Right renal cortex interstitium (tissue), 3 donors: ENCODE measurements at places on chromosomes 16 and 17.

- DNase-seq = no peak
Measured at GRCh38 chr17:64061178-64061898, 40.9 kb upstream of the ICAM2 start.

GRCh38 chr16:22353191-22353919 is 21.1 kb downstream of the CDR2 start:
- DNase-seq = no peak

- DNase-seq = no peak
Measured at GRCh38 chr17:48498164-48498850, 32.5 kb downstream of the HOXB1 start.

DNA sequence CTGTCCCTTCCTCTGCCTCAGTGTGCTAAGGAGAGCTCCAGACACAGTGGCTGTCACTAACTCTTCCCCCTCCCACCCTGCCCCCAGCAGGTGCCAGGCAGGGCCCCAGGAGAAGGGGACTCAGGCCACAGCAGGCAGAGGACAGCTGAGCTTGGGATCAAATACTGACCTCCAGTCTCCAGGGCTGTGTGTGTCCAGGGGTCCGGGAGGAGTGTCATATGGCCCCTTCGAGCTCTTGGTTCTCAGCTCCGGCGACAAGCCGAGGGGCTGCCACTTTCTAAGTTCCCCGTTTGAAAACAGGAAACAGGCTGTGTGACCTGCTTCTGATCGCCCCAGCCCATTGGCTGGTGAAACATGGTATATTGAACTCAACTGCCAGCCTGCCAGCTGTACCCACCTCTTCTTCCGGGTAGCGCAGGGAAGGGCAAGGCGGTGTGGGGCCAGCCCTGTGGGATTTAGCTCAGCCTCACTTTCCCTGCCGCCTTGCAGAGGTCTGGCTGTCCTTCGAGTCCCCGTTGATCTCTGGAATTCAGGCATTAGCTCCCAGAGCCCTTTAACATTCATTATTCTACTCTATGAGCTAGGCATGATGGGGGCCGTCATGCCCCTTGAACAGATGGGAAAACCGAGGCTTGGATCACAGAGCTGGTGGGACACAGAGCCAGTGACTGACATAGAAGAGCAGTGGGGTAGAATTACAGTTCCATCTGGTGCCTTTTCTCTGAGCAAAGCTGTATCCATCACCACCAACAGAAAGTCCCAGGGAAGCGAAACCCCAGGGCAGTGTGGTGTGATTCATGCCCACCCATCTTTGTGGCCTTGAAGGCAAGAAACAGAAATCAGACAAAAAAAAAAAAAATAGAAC is at the start of gene SNX20:
Gene SNX20 (minus strand): TSS at position 292 of the 865 bp plus-strand sequence. CDS start 3,786 bp downstream, outside the sequence.
- DNase-seq = no peak

GRCh38 chr16:4067262-4068001 is 48.8 kb downstream of the ADCY9 start:
- no peak for DNase-seq

- DNase-seq = no peak
Measured at GRCh38 chr17:78679495-78680395, 102.3 kb downstream of the CYTH1 start.

DNA sequence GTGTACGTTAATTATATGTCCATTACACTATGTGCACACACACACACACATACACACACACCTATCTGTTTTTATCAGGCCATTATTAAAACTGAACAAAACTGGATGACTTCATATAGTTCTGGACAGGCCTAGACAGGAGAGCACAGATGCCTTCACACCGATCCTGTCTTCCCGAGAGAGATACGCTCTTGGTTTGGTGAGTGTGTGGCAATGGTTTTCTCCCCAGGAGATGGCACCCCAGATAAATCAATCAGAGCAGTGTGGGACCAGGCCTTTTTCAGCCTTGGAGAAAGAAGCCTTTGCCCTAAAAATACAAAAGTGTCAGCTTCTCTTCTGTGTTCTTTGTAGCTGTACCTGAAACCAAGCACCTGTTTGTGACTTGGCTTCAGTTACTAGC is 83.7 kb downstream of the CPPED1 start:
- no peak for DNase-seq

GRCh38 chr16:51696376-51696775 is 545.3 kb upstream of the SALL1 start:
- no peak for DNase-seq

DNA sequence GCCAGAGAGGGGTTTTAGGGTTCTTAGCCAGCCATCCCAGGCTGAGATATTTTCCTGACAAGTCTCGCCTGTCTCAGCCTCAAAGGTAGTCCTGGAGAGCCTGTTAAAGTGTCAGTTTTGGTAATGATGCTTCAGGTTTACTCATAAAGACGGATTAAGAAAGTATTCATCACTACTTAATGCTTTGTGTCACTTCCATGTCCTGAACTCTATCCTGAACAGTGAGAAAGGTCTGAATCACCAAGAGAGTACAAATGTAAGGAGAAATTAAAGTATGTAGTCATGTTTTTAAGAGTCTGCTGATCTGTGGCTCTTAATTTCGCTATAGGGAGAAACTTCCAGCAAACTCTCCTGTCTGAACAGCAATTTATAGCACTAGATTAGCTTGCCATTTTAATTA is 14.0 kb downstream of the RPGRIP1L start:
- DNase-seq = no peak

GRCh38 chr16:30335598-30336474 is 19.3 kb downstream of the CD2BP2 start:
- no peak for DNase-seq

DNA sequence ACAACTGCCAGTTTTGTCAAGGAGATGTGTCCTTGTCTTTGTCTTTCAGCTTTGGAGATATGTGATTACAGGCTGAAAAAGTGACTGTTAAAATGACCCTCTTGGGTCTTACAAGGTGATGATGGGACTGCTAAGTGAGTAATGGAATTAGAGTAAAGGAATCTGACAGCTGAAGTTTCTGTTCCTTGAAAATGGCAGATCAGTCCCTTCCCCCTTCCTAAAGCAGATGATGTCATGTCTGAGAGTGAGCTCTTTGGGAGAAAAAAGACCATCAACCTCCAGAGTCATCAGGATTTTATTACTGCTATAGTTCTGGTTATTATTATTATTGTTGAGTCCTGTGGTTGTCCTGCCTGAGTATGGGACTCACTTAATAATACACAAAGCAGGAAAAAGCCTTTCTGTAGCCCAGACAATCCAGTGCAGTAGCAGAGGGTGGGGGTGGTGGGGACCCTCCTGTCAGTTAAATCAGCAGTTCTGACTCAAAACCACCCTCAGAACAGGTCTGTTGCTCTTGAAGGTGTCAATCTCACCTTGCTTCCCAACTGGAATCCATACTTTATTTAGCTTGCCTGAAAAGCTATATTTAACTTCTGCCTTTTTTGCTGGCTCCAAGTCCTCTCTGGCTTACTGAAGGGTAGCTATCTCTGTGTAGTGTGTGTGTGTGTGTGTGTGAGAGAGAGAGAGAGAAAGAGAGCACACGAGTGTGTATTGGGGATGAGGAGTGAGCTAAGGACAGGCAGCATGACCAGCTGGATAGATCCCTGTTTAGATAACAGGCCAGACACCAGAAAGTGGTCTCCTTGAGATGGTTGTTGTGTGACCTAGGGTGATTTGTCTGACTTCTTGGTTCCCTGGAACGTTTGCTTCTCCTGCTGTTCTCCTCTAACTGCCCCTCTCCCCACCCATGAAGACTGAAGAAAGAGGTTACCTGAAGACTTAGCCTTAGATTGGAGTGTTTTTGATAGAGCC is 4.9 kb downstream of the HROB start:
- DNase-seq = no peak

- no peak for DNase-seq
Measured at GRCh38 chr17:29107084-29107483, 64.1 kb downstream of the PIPOX start.

- no peak for DNase-seq
Measured at GRCh38 chr17:40311575-40311974, 2.6 kb downstream of the RARA start.

GRCh38 chr17:79005063-79005861 is 4.3 kb downstream of the CANT1 start:
- no peak for DNase-seq

- DNase-seq = no peak
Measured at GRCh38 chr17:57377094-57377493, 120.8 kb downstream of the MSI2 start.

- no peak for DNase-seq
Measured at GRCh38 chr16:27246439-27246838, 22.1 kb downstream of the NSMCE1 start.

DNA sequence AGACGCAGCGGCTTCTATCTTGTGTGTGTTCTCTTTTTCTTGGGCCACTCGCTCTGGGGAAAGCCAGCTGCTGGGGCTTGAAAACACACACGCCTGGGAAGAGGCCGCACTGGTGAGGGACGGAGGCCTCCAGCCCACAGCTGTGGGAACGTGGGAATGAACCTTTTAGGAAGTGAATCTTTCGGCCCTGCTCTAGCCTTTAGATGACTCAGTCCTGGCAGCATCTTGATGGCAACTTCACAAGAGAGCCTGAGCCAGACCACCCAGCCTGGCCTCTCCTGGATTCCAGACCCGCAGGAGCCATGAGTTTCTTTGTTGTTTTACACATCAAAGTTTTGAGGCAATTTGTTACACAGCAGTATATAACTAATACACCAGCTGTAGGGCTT is 2.2 kb upstream of the PDPK1 start:
- DNase-seq = no peak

GRCh38 chr16:53549970-53550690 is 47.1 kb upstream of the AKTIP start:
- peak; percentile 75 for DNase-seq

DNA sequence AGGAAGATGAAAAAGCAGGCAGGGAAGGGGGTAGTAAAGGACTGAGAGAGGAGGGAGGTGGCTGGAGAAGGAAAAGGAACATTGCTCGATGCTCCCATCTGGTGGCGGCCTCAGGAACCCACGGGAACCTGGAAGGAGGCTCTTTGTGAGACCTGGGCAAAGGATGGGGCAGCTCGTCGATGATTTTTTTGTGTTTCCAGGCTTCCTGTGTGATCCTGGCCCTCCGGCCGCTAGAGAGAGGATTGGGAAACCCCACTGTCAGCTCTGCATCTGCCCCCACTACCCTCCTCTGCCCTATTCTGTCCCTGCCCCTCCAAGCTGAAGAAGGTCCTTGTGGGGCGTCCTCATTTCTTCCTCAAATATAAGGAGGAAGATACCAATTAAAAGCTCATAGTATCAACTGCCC is 6.6 kb downstream of the WFIKKN2 start:
- no peak for DNase-seq

- no peak for DNase-seq
Measured at GRCh38 chr16:14400285-14400977, 229.6 kb downstream of the PARN start.

DNA sequence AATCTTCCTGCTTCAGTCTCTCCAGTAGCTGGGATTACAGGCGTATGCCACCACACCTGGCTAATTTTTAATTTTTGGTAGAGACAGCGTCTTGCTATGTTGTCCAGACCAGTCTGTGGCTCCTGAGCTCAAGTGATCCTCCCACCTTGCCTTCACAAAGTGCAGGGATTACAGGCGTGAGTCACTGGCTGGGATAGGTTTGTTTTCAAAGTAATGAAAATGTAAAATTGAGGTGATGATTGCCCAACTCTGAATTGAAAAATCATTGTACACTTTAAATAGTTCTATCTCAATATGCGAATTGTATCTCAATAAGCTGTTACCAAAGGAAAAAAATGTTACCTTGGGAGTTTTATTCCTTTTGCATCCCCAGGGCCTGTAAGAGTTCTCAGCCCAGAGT is 1.2 kb upstream of the AMFR start:
- DNase-seq = no peak

DNA sequence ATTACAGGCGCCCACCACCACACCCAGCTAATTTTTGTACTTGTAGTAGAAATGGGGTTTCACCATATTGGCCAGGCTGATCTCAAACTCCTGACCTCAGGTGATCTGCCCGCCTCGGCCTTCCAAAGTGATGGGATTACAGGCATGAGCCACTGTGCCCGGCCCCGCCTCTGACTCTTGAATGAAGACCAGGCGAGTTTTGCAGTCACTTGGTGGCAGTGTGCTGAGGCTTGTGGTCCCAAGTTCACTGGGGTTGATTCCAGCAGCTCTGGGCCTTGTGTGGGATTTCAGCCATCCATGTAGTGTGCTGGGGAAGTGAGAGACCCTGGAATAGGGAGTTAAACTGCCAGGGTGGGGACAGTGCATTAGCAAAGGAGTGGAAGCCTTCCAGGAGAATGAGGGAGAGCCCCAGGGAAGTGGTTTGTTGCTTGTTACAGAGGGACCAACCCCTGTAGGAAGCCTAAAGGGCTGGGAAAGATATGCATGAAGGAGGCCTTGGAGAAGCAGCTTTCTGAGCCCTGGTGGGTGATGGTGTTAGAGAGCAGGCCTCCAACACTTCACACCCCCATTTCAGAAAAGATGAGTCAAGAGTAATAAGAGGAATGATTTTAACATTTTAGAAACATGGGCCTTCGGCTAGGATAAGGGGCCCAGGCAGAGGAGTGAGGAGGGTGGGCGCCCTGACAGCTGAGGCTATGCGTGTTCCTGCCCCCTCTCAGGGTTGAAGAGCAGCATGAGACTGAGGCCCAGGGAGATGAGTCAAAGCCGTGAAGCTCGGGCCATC is 14.5 kb downstream of the PSKH1 start:
- no peak for DNase-seq
